Activated naive CD4-positive, alpha-beta T cell treated with Interleukin-2 at 50 U/mL for 16 hours (primary cell): ENCODE measurements at places on chromosomes 7 and 10.

DNA sequence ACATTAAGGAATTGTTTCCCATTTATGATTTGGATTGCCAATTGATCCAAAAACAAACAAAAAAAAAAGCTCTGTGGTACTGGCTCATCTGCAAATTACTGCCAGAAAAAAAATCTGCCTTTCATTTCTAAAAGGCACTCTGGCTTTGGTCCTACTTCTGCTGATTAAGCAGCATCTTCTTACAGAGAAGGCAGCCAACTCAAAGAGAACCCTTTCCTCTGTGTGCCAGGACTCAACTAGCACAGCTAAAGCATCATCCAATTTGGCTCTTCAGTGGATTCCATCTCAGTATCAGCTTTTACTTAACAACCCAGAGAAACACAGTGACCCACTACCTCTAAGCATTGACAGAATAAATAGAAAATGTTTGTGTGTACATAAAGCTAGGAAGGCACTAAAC is 80.6 kb downstream of the GSAP start:
- no peak for DNase-seq

DNA sequence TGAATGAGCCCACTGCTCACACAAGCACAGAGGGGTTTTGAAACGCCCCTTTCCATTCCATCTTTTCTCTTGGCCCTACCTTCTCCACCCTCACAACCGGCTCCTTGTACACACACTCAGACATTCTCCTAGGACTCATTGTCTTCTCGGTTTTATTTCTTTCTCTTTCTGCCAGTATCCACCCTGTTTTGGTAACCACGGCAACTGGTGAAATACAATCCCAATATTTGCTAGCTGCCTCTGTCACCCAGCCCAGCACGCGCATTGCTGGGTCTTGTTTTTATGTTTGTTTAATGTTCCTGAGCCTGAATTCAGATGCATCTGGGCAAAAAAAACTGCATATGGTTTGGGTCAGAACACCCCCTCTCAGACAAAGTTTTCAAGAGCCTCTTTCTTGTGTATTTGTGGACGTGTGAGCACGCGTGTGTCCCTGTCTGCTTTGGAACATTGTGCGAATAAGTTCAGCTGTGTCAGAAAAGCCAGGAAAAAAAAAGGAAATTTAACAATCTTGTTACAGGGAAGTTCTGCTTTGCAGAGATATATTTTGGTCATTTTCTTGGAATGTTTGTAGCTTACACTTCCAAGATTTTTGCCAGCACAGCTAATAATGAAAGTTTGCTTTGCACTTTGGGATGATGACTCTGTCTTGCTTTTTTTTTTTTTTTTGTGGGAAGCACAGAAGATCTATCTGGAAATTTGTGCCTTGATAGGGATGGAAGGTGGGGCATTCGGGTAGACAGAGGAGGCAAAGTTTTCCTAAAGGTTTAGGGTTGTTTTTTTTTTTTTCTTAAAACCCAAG is 225.9 kb downstream of the TRIL start:
- no peak for DNase-seq

- peak; percentile 24 for DNase-seq
These were observed 432 bp downstream of the TMEM248 start for GRCh38 chr7:66921396-66921917.

DNA sequence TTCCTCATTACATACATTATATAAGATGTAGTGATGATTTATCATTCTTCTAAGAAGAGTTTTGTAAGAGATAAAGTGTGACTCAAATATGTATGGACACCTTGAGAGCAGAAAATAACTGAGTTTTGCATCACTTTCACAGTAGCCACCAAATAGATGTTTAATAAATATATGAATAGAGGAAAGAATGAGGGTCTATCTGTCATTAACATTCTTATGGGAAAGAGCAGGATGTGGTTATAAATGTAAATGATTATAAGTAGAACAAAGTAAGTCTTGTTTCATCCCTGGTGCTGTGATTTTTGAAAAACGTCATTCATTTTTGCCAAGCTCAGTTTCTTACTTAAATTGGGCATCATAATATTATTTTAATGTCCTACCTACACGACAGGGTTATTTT is 15.0 kb upstream of the CRPPA start:
- no peak for DNase-seq

DNA sequence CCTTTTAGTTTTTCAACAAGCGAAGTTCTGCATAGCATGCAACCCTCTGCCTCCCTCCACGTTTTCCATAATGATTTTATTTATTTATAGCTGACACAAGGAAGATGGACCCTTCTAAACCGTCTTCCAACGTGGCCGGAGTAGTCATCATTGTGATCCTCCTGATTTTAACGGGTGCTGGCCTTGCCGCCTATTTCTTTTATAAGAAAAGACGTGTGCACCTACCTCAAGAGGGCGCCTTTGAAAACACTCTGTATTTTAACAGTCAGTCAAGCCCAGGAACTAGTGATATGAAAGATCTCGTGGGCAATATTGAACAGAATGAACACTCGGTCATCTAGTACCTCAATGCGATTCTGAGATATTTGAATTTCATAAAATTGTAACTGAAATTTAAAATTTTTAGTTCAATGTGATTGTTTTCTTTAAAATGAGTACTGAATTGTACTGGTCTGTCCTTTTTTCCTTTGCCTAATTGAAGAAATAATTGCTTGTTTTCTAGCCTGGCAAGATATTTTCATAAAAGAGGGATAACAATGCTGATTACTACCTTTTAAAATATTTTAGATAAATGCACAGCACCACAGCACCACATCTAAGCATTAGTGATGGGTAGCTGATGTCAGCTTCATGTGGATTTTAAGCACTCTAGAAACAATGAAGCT is 41.5 kb upstream of the SLC39A12 start:
- no peak for DNase-seq

- no peak for DNase-seq
These were observed 619.6 kb downstream of the PARD3 start for GRCh38 chr10:34195364-34196057.

DNA sequence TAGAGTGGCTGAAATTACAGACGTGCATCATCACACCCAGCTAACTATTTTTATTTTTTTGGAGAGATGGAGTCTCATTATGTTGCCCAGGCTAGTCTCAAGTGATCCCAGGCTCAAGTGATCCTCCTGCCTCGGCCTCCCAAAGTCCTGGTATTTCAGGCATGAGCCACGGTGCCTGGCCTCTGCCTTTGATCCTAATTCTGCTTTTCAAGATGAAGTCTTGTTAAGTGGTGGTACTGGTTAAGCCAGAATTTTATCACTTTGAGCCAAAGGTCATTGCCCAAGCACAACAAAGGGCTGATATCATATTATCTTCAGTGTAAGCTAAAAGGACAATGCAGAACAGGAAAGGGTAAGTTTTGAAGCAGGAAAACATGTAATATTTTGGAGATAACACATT is 64.2 kb downstream of the MYOF start:
- DNase-seq, result no peak

GRCh38 chr7:6256677-6257535 is 15.5 kb downstream of the CYTH3 start:
- DNase-seq, result peak; percentile 41

DNA sequence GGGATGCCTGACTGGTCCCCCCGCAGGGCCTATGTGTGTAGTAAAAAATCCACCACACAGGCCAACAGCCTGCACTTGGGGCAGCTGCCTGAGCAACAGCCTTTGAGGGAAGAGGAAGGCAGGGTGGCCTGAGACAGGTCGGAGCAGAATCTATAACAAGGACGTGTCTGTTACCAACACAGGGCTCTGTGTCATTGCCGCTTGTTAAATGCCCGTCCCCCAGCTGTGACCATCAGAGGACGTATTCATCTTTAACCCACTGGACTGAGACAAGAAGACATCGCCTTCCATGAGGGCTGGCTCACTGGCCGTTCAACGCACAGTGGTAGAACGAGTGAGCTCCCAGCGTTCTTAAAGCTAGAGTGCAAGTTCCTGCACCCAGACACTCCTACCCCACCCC is 7.8 kb downstream of the PDIA4 start:
- no peak for DNase-seq

DNA sequence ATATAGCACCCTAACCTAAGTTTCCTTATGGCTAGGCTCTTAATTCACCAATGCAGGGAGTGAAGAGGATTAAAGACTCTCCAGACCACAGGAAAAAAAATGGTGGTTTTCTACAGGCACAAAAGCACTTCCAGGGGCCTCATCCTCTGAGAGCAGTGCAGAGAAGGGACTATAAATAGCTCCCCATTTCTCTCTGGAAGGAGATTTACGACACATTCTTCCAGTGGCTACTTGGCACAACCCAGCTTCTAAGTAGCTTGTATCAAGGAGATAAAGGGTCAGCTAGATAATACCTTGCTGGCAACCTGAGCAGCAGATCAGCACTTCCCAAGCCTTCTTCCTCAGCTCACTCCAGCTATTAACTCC is 73.5 kb downstream of the CRPPA start:
- DNase-seq, result no peak

DNA sequence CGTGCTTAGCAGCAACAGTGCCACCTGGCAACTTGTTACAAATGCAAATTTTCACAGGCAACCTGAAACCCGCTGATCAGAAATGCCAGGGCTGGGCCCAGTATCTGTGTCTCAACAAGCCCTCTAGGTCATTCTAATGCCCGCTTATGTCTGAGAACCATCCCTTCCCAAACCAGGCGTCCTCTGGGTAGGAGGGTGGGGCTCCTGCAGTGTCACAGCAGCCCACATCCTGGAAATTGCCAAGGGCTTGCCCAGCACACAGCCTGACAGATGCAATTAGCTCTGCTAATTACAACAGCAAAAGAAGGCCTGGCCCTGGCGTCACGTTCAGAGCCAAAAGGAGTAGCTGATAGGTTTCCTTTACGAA is 15.9 kb downstream of the ITPRIP start:
- DNase-seq, result peak; percentile 27

GRCh38 chr10:1110674-1111119 is 54.5 kb downstream of the WDR37 start:
- no peak for DNase-seq

DNA sequence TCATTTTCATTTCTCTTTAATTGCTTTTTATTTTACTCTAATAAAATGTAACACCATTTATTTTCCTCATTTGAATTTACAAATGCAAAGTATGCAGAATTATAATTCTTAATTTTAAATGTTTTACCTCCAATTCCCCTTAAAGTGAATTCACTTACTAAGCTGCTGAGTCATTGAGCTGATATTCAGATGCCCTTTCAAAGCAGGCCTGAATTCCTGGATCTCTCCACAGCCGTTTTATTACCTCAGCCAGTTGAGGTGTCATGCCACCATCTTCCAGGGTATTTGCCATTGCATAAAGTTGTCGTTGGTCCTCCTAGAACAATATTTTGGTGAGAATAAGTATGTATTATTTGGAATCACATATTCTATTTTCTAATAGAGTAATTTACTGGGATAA is 33.2 kb downstream of the GNAT3 start:
- DNase-seq, result no peak

DNA sequence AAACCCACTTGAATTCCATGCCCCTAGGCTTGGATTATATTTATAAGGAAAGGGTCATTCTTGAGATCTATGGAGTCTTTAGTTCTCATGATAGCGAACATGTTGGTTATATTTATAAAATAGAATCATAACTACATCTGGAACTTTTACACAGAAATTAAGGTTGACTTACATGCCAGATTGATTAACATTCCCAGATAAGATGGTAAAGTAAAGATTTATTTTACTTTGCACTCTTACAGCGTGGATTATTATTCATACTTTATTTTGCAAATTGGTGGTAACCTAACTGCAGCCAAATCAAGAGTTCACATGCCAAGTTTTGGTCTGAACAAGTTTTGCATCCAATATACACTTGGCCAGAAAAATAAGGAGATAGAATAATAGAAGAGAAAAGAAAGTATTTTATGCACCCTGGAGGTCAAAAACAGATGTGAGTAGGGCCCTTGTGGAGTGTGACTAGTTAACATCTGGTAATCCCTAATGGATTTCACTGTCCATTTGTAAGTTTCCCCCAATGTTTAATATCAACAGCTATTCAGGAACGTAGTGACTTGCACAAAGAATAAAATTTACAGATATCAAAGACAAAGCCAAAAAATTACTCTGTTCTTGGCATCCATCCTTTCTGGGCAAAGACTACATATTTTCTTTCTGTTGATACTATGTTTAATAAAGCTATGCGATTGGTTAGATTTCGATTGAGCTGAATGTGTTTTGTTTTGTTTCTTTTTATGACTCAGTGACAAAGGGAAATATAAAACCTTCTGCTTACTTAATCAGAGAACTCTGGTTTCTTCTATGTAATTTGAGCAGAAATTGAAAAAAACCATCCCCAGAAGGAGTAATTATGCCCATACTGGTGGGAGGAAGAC is 10.1 kb upstream of the TMEM26 start:
- no peak for DNase-seq

DNA sequence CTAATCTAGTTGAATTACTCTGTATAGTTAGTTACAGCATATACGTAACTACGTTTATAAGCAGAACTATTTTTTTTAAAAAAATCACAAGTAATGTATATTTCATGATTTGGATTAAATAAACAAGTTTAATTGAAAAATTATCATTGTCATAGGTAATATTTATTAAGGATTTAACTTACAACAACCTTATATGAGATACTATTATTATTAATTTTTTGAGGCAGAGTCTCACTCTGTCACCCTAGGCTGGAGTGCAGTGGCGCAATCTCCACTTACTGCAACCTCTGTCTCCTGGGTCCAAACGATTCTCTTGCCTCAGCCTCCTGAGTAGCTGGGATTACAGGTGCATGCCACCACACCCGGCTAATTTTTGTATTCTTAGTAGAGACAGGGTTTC is 4.1 kb upstream of the CUL1 start:
- no peak for DNase-seq

DNA sequence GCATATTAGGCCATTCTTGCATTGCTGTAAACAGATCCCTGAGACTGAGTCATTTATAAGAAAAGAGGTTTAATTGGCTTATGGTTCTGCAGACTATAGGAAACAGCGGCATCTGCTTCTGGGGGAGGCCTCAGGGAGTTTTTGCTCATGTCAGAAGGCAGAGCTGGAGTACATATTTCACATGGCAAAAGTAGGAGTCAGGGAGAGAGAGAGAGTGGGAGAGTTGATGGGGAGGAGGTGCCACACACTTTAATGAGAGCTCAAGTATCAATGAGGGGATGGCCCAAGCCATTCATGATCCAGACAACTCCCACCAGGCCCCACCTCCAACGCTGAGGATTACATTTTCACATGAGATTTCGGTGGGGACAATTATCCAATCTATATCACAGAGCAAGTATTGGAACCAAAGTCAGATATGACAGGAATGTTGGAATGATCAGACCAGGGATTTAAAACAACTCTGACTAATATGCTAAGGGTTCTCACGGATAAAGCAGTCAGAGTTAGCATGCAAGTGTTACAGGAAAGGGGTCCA is 795.3 kb upstream of the CELF2 start:
- no peak for DNase-seq

- DNase-seq, result no peak
These were observed 12.3 kb downstream of the DYDC1 start for GRCh38 chr10:80344276-80344675.

- DNase-seq, result peak; percentile 28
These were observed 692 bp downstream of the NEURL1 start for GRCh38 chr10:103493916-103494877.

GRCh38 chr10:79393924-79394610 is 46.8 kb downstream of the PPIF start:
- DNase-seq, result no peak
